ENCODE measurements at places on chromosomes 13 and 19.

DNA sequence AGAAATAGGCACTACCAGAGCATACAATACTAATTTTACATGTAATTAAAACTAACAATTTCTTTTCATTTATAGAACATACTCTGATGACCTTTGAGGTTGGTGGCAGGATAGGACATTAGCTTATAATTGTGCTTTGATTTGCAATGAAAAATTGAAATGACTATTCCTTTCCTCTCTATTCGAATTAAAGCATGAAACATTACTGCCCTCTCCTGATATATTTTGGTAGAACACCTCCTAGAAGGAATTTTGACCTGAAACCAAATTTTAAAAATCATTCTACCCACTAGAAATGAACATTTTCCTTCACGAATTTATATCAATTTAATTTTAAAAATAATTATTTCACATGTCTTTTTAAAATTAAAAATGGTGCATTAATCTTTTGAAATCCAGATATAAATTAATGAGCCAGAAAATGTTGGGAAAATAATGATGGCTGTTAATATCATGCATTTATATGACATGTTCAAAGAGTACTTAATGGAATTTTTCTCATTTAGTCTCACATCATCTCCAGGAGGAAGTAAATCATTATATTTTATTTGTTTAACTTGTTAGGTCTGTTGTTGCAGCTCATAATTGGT lies 556.3 kb upstream of the ARGLU1 start:
- no peak for DNase-seq

- DNase-seq = no peak
Observed at GRCh38 chr19:30806311-30806710, 434.1 kb downstream of the ZNF536 start.

GRCh38 chr19:51123381-51123800 lies 1.3 kb upstream of the SIGLEC9 start:
- DNase-seq = no peak

DNA sequence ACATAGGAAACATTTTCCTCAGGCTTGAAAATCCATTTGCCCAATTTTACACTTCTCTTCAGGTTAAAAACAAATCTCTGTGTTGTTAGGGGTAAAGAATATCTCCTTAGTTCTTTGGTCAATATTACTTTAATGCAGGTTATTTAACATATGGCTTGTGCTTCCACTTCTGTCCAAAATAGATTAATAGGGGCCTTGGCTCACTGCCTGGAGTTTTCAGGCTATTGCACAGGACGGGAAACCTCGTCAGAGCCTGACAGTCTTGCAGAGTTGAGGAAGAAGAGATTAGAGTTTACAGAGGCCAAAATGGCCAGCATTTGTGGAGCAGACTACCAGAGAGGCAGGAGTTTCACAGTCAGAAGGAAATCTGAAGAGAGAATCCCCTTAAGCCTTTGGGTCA lies 863.9 kb upstream of the GPC6 start:
- DNase-seq = no peak

DNA sequence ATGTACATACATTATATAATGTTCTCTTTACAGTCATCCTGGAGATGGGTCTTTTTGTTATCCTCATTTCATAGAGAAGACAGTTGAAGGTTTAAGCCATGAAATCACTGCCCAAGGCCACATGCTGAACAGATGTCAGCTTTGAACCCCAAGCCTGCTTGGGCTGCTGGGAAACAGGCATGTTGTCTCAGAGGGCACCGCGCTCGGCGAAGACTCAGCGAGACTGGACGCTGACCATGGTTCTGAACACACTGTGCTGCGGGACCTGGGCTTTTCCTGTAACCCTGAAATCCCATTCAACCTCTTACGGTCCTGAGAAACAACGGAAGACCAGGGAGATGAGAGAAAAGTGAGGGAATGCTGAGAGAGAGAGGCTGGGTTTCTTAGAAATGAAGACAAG lies 27.3 kb downstream of the LRFN3 start:
- DNase-seq = peak; percentile 66

Data from SJCRH30 (cell line).